ENCODE measurements at places on chromosomes 7 and 10.

- no peak for DNase-seq
Measured at GRCh38 chr10:119531067-119531466, 11.5 kb downstream of the RGS10 start.

GRCh38 chr7:38319873-38320272, 46.4 kb upstream of the TARP start:
- no peak for DNase-seq

DNA sequence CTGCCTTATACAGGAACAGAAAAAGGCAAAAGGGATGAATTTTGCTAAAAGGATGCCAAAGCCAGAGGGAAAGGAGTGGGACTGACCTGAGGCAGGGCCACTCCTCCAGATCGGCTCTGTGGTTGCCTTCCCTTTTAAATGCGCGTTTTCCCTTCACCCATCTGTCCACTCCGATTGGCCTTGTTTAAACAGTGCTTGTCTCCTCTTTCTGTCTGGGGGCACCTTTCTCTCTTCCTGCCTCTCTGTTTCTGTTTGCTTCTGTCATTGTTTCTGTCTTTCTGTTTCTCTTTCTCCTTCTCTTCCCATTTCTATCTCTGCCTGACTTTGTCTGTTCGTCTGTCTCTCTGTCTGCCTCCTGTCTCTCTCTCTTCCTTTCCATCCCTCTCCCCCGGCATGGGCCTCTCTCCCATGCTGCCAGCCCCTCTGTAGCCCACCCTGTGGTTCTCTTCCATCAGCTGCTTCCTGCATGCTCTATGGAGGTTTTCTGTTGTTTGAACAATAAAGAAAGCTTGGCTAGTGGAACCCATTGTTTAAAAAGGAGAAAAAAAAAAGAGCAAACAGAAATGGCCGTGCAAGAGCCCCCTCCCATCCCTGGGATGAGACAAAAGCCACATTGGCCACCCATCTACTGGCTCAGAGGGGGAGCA, 29.5 kb upstream of the HSPB1 start:
- no peak for DNase-seq

GRCh38 chr10:54368984-54369383, 432.0 kb downstream of the PCDH15 start:
- DNase-seq, result no peak

- DNase-seq, result no peak
Measured at GRCh38 chr10:19815036-19815730, 1.0 kb upstream of the PLXDC2 start.

GRCh38 chr7:23791721-23792120, 81.7 kb downstream of the STK31 start:
- DNase-seq, result no peak

DNA sequence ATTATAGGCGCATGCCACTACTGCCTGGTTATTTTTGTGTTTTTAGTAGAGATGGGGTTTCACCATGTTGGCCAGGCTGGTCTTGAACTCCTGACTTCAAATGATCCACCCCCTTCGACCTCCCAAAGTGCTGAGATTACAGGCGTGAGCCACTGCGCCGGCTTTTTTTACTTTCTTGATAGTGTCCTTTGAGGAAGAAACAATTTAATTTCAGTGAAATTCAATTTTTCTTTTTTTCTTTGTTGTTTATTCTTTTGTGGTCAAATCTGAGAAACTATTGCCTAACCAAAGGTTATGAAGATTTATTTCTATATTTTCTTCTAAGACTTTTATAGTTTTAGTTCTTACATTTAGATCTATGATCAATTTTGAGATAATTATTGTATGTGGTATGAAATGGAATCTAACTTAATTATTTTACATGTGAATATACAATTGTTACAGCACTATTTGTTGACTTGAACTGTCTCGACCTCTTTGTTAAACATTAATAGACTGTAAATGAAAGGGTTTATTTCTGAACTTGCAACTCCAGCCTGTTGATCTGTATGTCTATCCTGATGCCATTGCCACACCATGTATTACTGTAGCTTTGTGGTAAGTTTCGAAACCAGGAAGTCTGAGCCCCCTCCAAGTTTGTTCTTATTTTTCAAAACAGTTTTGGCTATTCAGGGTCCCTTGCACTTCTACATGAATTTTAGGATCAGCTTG, 19.8 kb upstream of the RASSF4 start:
- no peak for DNase-seq

GRCh38 chr10:72480861-72481260, 126.1 kb upstream of the DNAJB12 start:
- DNase-seq, result no peak

DNA sequence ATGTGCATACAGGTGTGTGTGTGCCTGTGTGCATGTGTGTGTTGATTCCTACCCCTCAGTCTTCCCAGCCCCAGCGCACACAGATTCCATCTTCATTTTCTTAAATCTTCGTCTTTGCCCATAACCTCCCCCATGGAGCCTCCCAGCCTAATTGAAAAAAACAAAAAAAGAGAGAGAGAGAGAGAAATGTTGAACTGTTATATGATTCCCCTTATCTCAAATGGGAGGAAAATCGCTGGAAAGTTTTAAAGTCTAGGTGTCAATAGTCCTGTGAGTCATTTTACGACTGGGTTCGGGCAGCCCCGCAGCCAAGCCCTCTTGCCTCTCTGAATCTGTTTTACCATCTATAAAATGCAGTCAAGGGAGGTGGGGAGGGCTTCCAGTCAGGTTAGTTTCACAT, 60.9 kb downstream of the SPOCK2 start:
- DNase-seq, result no peak

GRCh38 chr7:127064-127598, 65.2 kb upstream of the FAM20C start:
- no peak for DNase-seq

- no peak for DNase-seq
Measured at GRCh38 chr7:121085922-121086321, 97.4 kb downstream of the CPED1 start.

GRCh38 chr10:9786101-9786500, 1231.6 kb upstream of the CELF2 start:
- no peak for DNase-seq

GRCh38 chr10:132493246-132493755, 44.3 kb upstream of the INPP5A start:
- DNase-seq, result no peak

DNA sequence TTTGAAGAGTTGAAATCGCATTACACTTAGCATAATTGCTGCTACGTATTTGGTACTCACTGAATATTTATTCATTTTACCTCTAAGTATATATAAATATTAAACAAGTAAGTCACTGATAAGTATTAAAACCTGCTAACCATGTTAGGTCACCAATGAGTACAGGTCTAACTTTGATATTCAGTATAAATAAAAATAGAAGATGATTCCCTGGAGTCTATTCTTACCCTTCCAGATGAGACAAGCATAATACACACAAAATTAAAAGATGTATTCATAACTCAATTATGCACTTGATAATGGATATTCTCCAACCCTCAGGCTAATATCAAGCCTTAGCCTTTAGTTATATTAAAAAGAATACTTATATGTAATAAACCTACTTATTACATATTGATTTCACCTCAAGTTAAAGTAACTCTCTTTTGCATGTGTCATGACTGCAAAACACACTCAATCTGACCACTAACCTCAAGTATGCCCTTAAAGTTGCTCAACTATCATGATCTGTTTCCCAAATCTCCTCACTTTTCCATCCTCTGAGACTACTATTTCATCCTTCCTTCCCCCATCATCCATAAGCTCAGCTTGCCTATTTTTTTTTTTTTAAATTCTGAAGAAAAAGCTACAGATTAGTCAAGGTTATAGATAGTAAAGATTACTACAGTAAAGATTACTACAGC, 46.8 kb downstream of the IPMK start:
- no peak for DNase-seq

DNA sequence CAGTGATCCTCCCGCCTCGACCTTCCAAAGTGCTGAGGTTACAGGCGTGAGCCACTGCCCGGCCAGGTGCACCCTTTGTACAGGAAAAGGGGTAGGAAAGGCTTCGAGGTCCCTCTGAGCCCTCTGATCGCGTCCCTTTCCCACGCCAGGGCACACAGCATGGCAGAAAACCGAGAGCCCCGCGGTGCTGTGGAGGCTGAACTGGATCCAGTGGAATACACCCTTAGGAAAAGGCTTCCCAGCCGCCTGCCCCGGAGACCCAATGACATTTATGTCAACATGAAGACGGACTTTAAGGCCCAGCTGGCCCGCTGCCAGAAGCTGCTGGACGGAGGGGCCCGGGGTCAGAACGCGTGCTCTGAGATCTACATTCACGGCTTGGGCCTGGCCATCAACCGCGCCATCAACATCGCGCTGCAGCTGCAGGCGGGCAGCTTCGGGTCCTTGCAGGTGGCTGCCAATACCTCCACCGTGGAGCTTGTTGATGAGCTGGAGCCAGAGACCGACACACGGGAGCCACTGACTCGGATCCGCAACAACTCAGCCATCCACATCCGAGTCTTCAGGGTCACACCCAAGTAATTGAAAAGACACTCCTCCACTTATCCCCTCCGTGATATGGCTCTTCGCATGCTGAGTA, 871 bp downstream of the POP7 start:
- no peak for DNase-seq

- no peak for DNase-seq
Measured at GRCh38 chr7:77321300-77321699, 94.8 kb downstream of the GSAP start.

GRCh38 chr7:139908792-139909191, 79.7 kb downstream of the TBXAS1 start:
- no peak for DNase-seq

GRCh38 chr7:103346396-103346795, 1.0 kb upstream of the PSMC2 start:
- no peak for DNase-seq

DNA sequence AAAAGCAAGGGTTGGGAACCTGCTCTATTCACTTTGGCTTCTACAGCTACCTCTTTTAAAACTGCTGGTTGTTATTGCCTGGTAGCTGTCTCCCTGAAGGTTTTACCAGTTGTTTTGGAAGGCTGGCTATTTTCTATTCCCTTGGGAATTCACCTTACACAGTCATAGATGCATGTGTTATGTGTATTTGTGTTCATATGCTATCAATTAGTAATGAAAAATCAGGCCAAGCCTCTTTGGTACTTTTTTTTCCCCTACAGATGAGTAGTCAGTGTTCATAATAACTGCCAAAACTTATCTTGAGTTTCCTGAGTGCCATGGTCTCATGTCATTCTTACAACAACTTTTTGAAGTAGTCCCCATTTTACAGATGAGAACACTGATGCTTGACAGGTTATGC, 738.0 kb upstream of the GALNT17 start:
- DNase-seq, result no peak

DNA sequence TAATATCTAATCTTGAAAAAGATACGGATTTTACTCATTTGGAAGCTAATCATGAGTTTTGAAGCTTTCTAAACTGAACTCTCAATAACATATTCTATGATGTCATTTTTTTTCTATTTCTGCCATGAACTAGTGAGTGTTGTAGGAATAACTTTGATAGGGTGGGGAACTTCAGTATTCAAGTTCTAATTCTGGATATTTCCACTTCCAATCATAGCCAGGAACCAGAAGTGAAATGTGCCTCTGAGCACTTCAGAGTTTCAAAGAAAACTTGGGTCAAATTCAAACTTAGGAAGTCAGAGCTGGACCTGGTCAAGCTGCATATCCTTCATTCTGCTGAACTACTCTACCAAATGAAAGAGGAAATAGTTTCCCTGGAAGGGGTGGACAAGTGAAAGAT, 847 bp downstream of the AGMO start:
- DNase-seq, result no peak

- no peak for DNase-seq
Measured at GRCh38 chr7:22995011-22995410, 18.9 kb downstream of the HYCC1 start.

DNA sequence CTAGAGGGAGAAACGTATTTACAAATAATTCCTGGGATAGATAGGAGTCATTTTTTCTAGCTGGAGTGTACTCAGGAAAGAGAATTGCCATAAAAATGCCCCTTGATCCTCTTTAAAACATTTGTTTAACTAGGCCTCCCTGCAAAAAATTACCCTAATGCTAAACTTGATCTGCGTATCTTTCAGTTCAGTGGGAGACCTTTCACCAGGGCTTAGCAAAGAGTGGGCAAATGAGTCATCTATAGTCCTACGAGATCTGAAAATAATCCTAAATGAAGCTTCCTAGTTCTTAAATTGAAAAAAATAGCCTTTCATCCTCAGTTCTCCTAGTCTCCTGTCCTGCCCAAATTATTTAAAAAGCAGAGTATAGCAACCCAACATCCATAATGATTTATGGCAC, 198.6 kb upstream of the FRMD4A start:
- DNase-seq, result no peak

DNA sequence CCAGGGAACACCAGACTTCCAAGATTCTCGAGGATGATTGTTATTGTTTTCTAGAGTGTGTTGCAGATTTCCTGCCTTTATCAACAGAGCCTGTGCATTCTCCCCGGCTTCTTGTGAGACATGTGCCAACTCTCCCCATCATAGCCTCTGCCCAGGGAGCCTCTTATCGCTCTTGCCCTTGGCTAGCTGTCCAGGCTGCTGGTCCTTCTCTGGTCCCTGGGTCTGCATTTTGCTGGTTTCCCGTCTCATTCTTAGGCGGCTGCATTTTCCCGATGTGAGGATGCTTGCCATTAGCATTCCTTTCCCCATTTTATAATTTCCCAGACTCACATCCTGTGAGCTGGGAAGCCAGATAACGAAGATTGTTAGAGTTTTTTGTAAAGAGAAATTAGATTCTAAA, 15.2 kb downstream of the SLC13A4 start:
- no peak for DNase-seq

DNA sequence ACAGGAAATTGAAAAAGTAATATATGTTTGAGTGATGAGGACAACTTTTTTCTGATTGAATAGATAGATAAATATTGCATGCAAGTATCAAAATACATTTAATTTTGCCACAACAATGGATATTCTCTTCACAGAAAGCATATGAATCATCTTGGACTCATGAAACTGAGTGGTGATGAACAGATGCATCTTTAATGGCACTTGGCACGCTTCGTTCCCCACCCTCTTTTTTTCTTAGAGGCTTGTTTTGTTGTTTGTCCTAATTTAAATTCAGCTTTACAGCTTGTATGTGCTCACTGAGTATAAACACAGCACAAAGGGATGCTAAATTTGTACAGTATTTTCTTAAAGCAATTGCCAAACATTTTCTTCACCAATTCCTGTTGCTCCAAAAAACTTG, 145.0 kb upstream of the YAE1 start:
- no peak for DNase-seq

- no peak for DNase-seq
Measured at GRCh38 chr7:142383841-142384492, 126.1 kb upstream of the PRSS58 start.

- no peak for DNase-seq
Measured at GRCh38 chr10:3346851-3347250, 174.3 kb upstream of the PITRM1 start.

DNA sequence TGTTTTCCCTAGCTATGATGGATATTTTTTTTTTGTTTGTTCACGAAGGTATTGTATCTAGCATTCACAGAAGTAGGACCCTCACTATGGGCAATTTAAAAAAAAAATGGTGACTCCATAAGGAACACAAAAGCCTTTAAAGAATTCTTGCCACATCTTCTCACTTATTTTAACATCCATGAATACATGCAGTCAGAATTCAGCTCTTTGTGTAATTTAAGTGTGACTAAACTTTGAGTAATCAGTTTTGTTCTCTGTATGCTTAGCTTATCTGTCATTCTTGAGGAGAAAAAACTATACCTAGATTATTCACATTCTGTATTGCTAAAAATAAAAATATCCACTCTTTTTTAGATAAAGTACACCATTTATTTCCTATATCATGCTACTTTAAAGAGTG, 313.2 kb upstream of the KCND2 start:
- no peak for DNase-seq

GRCh38 chr7:146660839-146661238, 544.2 kb downstream of the CNTNAP2 start:
- no peak for DNase-seq

- no peak for DNase-seq
Measured at GRCh38 chr10:27865221-27865635, 119.6 kb upstream of the MKX start.
